ENCODE measurements at places on chromosomes 7 and 10.

DNA sequence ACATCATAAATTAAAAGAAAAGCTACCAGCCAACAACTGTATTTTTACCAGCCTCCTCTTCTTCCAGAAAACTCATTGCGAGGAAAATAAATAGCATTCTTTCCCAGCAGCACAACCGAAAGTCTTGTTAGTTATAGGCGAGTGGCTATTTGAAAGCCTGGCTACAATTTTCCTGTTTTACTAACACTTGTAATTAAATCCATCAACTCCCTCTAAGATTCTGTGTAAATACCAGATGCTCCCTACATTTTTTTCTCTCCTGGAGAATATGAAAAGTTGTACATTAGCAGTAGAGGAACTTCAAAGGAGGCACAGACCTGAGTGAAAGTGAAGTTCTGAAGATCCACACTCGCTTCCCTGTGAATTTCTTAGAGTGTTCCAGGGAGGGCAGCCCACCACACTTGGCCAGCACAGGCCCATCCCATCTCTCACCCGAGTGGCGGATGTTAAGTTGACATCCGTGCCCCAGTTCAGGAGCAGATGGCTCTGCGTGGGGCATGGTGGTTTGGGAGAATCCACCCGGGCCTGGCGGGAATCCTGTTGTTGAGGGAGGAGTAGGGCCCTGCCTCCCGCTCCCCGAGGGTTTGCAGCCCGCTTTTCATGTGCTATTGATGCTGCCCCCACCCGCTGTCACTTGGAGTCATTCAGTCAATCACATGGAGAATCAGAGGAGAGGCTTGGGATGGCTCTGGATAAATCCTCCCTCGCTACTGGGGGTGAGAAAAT lies 451.0 kb upstream of the GALNT17 start:
- DNase-seq, result no peak

- DNase-seq, result peak; percentile 58
Observed at GRCh38 chr7:44921607-44922350, 36.4 kb upstream of the PURB start.

- DNase-seq, result no peak
Observed at GRCh38 chr7:28423918-28424514, 11.7 kb downstream of the CREB5 start.

DNA sequence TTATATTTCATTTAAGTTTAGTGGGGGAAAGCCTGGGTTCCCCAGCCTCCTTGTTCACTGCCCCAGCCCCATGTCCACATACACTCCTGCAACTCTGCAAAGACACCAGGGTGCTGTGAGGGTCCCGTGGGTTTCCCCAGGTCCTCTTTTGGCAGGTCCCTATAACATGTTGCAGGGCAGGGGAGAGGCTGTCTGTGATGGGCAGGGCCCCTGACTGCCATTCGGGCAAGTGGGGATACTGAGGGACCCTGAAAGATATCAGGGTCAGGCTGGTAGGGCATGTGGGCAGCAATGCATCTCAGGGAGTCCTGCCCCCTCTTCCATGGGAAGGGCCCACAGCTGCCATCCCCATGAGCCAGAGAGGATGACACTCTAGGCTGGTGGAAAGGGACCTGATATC lies 28.4 kb downstream of the RASGEF1A start:
- DNase-seq, result no peak

- no peak for DNase-seq
Observed at GRCh38 chr10:8088504-8088903, 34.0 kb downstream of the GATA3 start.

- no peak for DNase-seq
Observed at GRCh38 chr7:112997831-112998230, 88.8 kb downstream of the GPR85 start.

DNA sequence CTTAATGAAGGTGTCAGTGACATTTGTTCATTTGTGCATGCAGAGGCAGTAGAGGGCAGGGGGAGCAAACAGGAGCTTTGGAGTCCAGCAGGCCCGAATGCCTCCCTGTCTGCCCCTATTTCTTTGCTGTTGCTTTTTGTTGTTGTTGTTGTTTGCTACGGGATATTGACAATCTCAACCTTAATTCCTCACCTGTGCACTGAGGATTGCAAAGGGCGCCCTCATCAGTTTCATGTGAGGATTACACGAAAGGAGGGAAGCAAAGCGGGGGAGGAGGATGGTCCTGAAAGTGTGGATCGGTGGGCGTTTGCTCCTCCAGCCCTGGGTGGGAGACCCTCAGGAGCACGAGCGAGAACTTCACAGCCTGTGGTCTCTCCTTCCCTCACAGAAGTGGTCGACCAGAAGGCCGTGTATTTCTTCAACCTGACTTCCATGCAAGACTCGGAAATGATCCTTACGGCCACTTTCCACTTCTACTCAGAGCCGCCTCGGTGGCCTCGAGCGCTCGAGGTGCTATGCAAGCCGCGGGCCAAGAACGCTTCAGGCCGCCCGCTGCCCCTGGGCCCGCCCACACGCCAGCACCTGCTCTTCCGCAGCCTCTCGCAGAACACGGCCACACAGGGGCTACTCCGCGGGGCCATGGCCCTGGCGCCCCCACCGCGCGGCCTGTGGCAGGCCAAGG lies 9.6 kb downstream of the GDF10 start:
- DNase-seq, result no peak

DNA sequence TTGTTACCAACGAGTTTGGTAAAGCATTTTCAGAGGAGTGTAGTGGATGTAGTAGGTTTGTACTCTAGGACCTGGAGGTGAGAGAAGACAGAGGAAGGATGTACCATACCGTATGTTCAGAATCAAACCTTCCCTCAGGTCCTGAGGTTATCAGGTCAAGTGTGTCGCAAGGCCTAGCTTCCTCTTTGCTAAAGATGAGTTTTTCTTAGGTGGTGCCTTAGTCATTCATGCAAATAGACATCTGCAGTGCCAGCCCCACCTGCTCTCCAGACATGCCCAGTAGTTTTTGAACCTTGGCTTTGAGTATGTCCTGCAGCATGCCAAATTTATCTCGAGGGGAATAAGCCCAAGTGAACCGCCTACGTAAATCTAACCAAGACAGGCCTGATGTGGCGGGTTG lies 71.3 kb downstream of the HDAC9 start:
- no peak for DNase-seq

GRCh38 chr7:69531050-69531449 lies 67.2 kb upstream of the AUTS2 start:
- no peak for DNase-seq

- DNase-seq, result no peak
Observed at GRCh38 chr10:97011397-97011796, 174.4 kb downstream of the SLIT1 start.

- no peak for DNase-seq
Observed at GRCh38 chr10:115566867-115567266, 473.7 kb downstream of the ATRNL1 start.

DNA sequence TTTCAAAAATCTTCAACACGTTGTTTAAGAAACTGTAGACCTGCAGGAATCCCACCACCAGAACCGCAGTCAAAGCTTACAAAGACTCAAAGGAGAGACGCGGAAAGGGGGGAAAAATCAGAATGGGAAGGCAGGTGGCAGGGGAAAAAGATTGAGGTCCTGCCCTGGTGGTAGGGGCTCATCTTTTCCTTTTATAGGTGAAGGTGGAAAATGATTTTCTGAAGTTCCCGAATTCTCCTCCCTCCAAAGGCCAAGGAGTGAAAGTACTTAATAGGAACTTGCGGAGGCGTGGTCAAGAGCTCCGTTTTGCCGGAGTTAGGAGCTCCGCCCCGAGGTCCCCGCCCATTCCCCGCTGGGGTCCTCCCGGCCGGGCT lies 724 bp downstream of the BBIP1 start:
- DNase-seq, result no peak

- no peak for DNase-seq
Observed at GRCh38 chr10:74658511-74658910, 167.9 kb upstream of the KAT6B start.

DNA sequence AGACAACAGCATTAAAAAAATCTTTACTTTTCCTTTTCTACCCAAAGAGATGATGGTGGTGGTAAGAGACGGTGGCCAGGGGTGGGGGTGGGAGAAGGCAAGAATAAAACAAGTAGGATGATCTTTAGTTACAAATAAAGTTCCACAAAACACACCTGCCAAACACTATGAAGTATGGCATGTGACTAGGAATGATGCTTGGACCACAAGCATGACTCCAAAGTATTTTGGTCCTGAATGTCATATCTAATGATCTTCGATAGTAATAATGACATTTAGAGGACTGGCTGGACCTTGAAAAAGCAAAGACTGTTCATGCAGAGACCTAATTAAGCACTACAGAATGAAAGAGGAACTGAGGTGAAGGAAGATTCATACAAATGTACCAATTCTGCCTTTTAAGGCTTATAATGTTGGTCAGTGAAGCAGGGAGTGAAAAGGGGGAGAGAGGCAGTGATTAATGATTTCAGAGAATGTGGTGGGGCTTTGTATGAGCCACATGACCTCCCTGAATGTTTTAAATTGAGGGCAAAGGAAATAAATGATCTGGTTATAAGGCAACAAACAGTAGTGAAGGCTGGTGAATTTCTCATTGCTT lies 29.6 kb upstream of the DKK1 start:
- no peak for DNase-seq
